ENCODE measurements at places on chromosomes 6 and 20.

- no peak for DNase-seq
Observed at GRCh38 chr6:160065200-160065599, 56.4 kb upstream of the SLC22A1 start.

- no peak for DNase-seq
Observed at GRCh38 chr6:39998126-39998525, 63.9 kb upstream of the MOCS1 start.

DNA sequence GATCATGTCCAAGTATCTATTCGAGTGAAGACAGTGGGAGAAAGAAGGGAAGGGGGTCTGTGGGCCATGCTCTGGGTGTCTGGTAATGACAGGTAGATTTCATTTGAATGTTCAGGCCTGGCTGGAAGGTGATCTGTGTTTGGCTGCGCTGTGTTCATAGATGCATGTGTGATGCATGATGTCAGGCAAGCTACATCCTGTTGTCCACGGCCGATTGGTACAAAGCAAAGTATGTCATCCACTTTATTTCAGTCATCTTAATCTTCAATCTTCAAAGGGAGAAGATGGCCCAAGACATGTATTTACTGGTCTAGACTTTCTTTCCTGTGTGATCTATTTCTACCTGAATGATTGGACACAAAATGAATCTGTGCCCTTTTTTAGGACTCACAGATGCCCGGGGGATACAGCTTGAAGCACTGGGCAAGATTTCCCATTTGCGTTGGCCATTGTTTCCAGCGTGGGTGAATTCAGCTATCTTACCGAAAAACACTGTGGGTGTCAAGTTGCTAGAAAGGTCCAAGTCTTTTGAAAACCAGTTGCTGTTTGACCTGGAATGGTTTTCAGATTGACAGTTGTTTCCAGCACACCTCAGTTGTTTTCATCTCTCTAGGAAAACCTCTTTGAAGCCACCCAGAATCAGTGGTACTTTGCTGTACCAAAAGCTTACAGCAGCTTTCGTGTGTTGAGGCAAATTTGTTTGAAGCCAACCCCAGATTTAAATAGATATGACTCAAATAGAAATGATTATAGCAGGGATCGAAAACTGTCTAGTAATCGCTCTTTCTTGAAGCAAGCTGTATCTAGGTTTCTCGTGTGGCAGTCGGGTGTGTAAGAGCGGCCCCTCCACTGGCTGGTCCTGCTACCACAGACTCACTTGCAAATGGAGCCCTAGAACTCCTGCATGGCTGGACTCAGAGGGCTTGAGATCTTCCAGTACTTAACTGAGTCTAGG lies 27.2 kb downstream of the DUSP22 start:
- DNase-seq = no peak

- DNase-seq = no peak
Observed at GRCh38 chr6:32658268-32658897, 8.1 kb downstream of the HLA-DQB1 start.

Data from activated CD4-positive, alpha-beta memory T cell treated with anti-CD3 and anti-CD28 coated beads, Interleukin-2, amount 10 ng/mL, durations not matched to agents 7 days and 5 days (primary cell).